ENCODE measurements at places on chromosomes 6 and 20.

DNA sequence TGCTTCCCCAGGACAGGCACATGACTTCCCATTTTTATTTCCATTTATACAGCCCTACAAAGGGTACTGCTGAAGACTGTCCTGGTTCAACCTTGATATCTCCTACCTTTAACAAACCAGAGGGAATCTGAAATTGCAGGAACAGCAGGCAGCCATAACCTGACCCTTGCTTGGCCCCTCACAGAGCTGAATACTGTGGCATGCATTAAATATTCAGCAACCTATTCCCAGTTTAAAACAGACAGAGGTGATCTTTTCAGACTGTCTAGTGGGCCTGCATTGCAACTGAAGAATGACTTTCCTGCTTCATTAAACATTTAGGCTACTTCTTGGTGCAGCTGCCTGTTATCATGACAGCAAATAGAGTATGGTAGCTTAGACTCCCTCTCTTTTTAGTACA, 76.8 kb upstream of the POPDC3 start:
- DNase-seq: no peak

GRCh38 chr20:24701668-24702067, 232.2 kb downstream of the SYNDIG1 start:
- DNase-seq: no peak

DNA sequence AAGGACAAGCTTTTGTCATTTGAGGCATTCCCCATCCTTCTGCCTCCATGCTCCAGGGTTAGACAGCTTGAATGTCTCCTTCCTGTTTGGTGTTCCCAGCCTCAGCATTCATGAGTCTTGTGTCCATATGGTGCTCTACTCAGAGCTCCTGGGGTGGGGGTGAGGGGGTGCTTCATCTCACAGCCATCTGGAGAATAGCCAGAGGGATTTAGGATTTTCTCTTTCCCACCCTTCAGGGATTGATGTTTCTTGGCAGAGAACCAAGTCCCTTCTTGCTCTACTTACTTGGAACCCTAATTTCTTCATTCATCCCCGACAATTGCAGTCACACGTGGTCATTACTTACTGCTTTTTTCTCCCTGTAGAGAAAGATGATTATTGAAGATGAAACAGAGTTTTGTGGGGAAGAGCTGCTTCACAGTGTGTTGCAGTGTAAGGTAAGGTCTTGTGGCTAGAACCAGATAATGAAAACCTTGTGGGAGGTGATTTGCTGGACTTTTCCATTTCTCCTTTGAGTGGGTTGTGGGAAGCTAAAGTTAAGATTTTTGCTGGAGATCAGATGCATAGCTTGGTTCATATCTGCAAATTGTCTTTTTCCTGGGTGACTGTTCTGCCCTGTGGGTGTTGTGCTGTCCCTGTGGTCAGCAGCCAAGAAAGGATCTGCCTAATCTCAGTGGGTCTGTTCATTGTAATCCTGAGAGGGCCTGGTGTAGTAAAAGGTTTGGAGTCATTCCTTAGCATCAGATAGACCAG, 18.6 kb downstream of the CMTR1 start:
- DNase-seq: no peak

- no peak for DNase-seq
Measured at GRCh38 chr6:100175814-100176310, 181.8 kb upstream of the MCHR2 start.

GRCh38 chr6:1911474-1911873, 301.8 kb downstream of the FOXC1 start:
- no peak for DNase-seq

GRCh38 chr6:160129881-160130615, 8.4 kb downstream of the SLC22A1 start:
- no peak for DNase-seq

GRCh38 chr6:85041376-85041775, 277.0 kb upstream of the TBX18 start:
- DNase-seq: no peak

DNA sequence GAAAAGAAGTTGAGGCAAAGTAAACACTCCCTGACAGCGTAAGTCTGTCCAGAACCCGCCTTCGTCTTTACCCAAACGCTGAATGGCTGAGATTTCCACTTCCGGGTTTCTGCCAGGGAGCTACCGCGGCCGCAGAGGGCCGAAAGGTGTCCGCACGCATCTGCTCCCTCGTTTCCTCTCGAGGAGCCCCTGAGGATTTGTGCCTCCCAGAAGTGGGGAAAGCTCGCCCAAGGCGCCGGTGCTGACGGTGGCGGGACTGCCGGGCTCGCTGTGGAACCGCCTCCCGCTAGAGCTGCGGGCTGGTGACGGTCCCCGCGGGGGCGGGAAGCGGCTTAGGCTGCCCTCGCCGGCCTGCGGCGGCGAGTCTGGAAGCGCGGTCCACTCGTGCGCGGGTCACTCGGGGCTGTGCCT, 1760.2 kb upstream of the DEFB115 start:
- no peak for DNase-seq

- no peak for DNase-seq
Measured at GRCh38 chr6:88725111-88725975, 238.1 kb downstream of the RNGTT start.

GRCh38 chr6:99241905-99242534, 107.5 kb downstream of the FAXC start:
- peak; percentile 1 for DNase-seq

- no peak for DNase-seq
Measured at GRCh38 chr6:20709451-20709850, 175.2 kb downstream of the CDKAL1 start.

DNA sequence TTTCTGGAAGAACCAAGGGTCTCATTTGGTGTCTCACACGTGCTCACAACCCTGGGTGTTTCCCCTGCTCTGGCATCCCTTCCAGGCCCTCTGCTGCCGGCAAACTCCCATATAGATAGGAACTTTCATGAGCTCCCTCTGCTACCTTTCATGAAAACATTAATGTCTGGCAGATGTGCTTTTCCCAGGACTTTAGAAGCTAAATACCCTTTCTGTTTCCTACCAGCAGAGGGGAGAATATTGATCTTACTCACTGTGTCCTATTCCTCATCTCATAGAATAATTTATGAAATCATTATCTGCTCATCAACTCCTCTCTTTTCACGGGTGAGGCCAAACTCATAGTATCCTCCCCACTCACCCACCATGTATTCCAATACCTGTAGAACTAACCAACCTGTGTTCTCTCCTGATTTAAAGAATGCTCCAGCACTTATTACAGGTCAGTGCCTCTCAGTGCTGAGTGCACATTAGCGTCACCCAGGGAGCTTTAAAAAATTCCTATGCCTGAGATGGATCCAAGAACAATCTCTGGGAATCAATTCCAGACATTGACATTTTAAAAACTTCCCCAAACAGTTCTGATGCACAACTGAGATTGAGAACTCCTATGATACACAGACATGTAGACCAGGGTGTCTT, 298.5 kb upstream of the JAG1 start:
- DNase-seq: no peak

- no peak for DNase-seq
Measured at GRCh38 chr6:161064915-161065314, 73.3 kb downstream of the MAP3K4 start.

DNA sequence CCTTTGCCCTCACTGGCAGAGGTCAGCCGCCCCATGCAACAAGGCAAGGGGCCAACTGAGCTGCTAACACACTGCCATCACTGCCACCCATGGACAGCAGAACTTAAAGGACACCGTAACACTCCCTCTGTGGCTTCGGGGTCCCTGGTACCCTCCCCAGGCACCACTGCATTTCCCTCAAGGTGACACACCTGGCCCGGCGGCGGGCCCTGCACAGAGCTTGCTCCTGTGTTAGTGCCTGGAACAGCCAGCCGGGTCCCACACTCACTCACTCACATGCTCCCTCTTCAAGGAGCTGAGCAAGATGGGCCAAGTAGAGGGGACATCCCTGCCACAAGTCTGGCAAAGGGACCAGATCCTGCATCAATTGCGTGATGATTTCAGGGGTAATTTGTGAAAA, 126.5 kb upstream of the SOX4 start:
- DNase-seq: no peak

GRCh38 chr20:62635852-62636251, 6.5 kb upstream of the SLCO4A1 start:
- no peak for DNase-seq

GRCh38 chr6:98838032-98838431, 3.7 kb downstream of the POU3F2 start:
- no peak for DNase-seq

- no peak for DNase-seq
Measured at GRCh38 chr6:45148278-45148677, 179.9 kb upstream of the RUNX2 start.

GRCh38 chr6:169558378-169558773, 143.5 kb downstream of the WDR27 start:
- no peak for DNase-seq

- no peak for DNase-seq
Measured at GRCh38 chr6:155297669-155298068, 16.6 kb downstream of the TFB1M start.

- no peak for DNase-seq
Measured at GRCh38 chr6:154234019-154234772, 122.4 kb downstream of the IPCEF1 start.

DNA sequence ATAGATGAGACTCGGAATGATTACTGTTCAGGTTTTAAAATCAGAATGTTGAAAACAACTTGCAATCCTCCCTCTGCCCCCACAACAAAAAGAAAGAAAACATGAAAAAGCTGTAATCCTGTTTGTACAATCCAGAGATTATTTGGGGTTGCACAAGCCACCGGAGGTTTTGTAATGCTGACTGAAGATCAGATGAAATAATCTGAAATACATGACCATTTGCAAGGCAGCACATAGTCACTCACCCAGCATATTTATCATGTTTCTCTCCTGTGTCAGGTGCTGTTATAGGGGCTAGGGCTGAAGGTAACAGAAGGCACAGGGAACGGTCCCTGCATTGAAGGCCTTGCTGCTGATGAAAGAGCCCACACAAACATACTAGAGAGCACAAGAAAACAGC, 85.3 kb downstream of the SIM1 start:
- DNase-seq: no peak

- no peak for DNase-seq
Measured at GRCh38 chr6:373773-374724, 17.5 kb upstream of the IRF4 start.

GRCh38 chr20:39829661-39830060, 859.4 kb downstream of the MAFB start:
- no peak for DNase-seq

DNA sequence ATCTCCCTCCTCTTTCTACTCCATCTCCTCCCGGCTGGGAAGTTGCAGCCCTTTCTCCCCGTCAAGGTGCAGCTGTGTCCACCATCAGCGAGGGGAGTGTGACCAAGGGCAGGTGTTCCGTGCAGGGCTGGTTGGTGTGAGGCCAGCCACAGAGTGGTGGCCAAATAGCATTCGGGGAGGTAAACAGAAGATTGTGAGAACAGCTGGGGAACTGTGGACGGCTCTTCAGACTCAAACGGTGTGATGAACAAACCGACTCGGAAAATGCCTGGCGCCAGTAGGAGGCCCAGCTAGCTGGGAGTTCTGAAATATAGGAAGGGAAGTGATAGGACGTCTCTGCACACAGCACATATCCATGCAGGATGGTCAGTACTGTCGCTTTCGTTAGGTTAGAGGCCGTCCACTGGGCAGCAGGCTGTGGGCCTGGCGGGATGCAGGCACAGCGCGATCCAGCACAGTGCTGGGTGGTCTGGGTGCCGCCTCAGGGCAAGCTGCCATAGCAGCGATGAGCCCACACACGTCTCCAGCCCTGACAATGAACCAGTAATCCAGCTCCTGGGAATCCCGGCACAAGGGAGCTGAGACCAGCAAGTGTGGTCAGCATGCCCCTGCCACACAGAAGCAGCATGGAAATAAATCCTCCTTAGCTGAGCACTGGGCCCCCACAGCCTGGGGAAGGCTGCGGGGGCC, 258.1 kb downstream of the TAF4 start:
- no peak for DNase-seq

DNA sequence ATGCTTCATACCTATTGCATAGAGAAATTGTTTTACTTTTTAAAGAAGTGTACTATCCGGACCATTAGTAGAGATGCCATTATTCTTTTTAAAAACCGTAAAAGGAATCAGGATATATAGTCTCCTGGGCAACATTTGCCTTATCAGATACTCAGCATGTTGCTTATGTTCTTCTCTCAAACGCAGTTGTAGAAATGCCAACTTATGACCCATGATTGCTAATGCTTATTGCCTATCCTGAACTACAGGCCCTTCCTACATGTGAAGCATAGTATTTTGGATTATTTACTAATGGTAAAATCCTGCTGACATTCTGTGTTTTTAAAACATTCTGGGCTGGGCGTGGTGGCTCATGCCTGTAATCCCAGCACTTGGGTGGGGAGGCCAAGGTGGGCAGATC, 99.5 kb downstream of the FOXO3 start:
- no peak for DNase-seq

DNA sequence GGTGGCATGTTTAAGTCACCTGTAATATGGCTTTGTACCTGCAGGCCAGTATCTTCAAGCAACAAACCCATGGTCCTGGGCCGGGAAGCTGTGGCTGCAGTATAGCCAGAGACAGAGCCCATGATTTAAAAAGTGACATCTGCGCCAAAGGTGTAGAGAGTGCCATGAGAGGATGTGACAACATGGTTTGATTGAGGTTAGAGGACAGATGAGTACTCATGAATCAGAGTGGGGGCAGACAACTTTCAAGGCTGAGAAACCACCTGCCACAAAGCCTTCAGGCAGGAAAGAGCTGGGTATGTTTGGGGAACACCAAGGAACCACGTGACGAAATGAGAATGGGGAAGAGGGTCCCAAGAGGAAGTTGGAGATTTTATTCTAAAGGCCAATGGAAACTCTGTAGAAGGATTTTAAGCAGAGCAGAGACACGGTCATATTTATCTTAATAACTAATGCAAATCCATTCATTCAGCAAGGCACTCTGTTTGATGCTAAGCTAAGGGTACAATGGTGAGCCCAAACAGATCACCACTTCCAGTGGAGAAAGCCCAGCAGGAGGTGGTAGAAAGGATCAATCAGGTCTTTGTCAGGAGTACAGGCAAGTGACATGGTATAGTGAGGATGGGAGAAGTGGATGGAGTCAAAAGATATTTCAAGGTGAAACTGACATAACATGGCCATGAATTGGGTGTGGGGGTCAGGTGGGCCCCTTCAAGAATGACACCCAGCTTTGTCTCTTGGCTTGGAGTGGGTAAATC, 3.4 kb upstream of the MICAL1 start:
- no peak for DNase-seq

DNA sequence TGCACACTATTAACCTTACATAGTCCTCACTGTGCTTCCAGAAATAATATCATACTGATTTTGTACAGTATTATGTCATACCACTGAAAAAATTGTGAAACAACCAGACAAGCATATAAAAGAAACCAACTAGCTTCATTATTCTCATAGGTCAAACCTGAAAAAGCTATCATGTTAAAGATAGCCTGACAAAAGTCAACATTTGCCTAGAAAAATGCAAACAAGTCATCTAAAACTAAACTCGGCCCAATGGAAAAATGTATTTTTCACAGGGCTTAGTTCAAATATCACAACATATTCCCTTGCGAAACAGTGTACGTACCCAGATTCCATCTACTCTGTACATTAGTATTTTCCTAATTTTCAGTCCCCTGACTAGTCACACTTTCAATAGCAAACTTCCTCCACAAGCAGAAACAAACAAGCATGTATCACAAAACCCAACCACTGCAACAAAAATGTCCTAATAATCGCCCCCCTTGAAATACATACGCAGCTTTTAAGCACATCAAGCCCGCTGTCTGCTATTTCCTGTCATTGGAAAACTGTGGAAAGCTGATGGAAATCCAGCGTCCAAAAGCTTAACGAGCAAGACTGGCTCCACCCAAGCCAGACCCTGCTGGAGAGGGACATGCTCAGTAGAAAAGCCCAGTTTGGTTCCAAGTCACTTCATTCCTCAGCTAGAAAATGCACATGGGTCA, 93.1 kb downstream of the EPB41L2 start:
- no peak for DNase-seq

- DNase-seq: no peak
Measured at GRCh38 chr6:49950415-49950751, 13.6 kb downstream of the DEFB114 start.
